ENCODE measurements at places on chromosomes 7 and 10.

- no peak for DNase-seq
Measured at GRCh38 chr10:60257767-60258428, 131.8 kb downstream of the ANK3 start.

DNA sequence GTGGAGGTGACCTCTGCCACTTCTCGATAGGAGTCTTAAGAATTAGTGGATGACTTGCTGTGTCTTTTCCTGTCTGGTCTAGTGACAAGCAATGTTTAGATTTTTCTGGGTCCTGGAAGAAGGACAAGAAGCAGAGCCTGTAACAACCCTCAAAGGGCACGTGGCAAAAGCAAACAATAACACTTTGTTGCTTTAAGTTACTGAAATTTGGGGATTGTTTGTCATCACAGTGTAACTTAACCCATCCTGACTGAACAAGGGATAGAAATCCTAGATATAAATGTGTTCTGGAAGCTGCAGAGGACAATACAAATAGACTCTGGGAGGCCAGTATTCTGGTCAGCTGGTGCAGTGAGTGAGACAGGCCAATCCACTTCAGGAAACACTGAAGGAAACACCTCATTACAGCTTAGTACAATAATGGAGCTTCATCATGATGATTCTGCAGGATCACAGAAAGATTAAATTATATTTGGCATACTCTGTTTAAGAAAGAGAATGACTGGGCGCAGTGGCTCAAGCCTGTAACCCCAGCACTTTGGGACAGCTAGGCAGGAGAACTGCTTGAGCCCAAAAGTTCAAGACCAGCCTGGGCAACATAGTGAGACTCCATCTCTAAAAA is 23.3 kb downstream of the ENKUR start:
- DNase-seq = no peak

DNA sequence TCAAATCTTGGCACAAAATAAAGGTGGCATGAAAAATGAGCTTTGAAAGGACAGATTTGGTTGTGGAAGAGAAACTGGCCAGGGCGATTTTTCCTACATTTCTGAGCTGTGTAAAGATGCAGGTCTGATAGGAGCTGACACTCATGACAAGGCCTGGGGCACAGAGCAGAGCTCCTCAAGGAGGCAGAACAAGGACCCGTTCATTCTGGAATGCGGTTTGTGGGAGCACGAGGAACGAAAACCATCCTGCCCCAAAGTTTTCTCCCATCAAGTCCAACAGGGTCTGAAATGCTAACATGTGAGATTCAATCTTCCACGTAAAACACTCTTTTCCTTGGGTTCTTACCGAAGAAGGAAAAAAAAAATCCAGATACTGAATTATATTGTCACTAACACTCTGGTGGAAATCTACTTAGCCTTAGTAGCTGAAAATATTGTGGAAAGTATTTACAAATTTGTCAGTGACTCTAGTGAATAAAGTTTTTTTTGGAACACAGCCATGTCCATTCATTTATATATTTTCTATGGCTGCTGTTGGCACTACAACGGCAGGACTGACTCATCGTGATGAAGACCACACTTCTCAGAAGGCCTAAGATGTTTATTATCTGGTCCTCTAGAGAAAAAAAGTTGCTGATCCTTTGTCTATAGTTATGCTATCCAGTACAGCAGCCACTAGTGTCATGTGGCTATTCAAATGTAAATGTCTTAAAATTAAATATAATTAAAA is 215.7 kb downstream of the BAMBI start:
- DNase-seq = no peak

DNA sequence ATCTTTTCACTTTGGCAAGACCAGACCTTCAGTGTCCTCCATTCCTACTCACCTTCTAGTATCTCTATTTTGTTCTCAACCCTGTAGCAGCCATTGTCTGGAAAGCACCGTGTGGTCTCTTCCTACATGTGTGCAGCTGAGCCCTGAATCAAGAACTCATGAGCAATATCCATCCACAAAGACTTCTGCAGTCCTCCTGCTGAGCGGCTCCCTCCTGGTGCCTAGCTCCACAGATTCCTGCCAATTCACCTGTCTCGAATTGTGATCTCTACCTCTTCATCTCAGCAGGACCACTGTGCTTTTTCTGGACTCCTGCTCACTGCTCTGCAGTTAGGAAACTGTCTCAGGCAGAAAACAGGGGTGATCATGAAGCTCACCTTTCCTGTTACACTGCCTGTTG is 118.8 kb downstream of the RELN start:
- DNase-seq = no peak

DNA sequence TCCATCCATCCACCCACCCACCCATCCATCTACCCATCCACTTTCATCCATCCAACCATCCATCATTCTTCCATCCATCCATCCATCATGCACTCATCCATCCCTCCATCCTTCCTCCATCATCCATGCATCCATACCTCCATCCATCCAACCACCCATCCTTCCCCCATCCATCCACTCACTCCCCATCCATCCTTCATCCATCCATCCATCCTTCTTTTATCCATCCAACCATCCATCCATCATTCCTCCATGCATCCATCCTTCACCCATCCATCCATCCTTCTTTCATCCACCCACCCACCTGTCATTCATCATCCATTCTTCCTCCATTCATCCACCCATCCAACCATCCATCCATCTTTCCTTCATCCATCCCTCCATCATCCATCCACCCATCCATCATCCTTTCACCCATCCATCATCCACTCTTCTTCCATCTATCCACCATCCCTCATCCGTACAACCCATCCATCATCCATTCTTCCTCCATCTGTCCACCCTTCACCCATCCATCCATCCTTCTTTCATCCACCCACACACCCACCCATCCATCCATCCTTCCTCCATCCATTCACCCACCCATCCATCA is 428.2 kb downstream of the DNAJB6 start:
- DNase-seq = no peak

DNA sequence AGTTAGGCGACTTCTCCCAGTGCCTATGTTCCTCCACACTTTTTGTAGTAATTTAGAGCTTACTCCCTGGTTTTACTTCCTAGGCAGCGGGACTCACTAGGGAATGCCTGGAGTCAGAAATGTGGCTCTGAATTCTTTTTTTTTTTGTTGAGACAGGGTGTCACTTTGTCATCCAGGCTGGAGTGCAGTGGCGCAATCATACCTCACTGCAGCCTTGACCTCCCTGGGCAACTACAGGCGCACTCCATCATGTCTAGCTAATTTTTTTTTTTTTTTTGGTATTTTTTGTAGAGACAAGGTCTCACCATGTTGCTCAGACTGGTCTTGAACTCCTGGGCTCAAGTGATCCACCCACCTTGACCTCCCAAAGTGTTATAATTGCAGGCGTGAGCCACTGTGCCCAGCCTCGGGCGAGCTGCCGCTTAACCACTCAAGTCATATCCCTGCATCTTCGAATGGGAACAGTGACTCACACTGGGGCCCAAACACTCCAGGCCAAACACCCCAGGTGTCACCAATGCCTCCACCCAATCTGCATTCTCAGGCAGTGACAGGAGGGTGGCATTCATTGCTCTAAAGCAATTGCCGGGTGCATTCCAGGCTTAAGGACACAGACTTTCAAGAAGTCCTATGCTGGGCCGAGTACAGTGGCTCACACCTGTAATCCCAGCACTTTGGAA is 19.6 kb downstream of the RGS10 start:
- DNase-seq = no peak

GRCh38 chr7:132780822-132781221 is 204.6 kb upstream of the PLXNA4 start:
- DNase-seq = no peak

All from NCI-H2171 treated with DMSO at 0.1 percent for 48 hours (cell line).